ENCODE measurements at places on chromosomes 11 and 22. TPM values are rescaled to one million over a fixed set of nuclear protein-coding genes. Genes with fewer than 3 reads are reported as not detected.

- no peak for DNase-seq
Observed at GRCh38 chr22:40258501-40258915, 80.8 kb downstream of the TNRC6B start.

- DNase-seq: no peak
Observed at GRCh38 chr11:96284917-96285316, 58.1 kb downstream of the MAML2 start.

DNA sequence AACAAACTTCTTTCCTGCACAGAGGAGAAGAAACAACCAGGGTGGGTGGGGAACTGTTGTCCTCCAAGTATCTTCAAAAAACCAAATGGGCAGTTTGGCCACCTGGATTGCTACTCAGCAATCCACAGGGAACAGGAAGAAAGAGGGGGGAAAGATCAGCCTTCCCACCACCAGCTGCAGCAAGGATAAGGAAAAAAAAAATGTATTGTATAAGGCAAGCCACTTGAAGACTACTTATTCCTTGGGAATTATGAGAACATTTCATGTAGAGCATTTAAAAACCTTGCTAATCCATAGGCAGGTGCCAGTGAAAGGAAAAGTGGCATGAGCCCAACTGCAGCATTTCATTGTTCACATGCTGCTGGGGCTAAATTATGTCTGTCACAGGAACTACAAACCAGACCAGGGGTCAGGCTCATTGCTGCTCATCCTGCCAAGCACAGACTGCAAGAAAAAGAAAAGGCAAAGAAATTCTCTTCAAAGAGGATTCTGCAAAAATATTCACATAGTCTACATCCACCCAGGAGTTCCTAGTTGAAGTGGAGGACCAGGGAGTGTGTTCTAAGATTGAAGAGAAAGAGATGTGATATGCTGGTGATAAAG, 2.2 kb downstream of the RAB30 start:
- DNase-seq: no peak

GRCh38 chr22:50440544-50441249, 34.1 kb downstream of the SBF1 start:
- peak; percentile 53 for DNase-seq

- DNase-seq: no peak
Observed at GRCh38 chr11:60485987-60486386, 6.6 kb upstream of the MS4A12 start.

GRCh38 chr11:3920148-3920852, 64.8 kb downstream of the STIM1 start:
- peak; percentile 65 for DNase-seq

DNA sequence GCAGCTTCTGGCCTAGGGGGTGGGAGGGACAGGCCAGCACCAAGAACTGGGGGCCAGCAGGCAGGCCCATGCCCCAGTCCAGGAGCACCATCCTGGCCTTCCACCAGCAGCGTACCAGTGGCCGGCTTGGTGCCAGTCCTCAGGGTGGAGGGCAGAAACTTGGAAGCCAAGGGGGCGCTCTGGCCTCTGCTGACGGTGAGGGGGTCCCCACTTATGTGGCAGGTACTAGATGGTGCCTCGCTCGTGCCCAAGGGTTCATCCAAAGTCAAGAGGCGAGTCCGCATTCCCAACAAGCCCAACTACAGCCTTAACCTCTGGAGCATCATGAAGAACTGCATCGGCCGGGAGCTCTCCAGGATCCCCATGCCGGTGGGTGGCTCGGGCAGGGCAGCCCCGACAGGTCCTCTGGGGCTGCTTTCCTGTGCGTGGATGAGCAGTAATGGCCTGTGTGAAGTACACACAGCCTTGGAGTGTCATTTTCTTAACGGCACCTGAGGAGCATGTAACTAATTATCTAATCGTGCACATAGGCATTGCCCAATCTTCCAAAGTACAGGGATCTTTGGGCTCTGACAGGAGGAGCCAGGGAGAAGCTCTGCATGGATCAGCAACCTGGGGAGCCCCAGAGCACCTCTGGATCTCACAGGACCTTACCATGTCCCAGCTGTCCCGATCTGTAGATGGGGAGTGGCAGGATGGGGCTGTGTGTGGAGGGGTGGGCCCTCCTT, 79.1 kb downstream of the MORC2 start:
- DNase-seq: peak; percentile 28

- no peak for DNase-seq
Observed at GRCh38 chr11:47164321-47164720, 12.4 kb downstream of the ARFGAP2 start.

- DNase-seq: no peak
Observed at GRCh38 chr11:57287884-57288283, 36.9 kb downstream of the TNKS1BP1 start.

DNA sequence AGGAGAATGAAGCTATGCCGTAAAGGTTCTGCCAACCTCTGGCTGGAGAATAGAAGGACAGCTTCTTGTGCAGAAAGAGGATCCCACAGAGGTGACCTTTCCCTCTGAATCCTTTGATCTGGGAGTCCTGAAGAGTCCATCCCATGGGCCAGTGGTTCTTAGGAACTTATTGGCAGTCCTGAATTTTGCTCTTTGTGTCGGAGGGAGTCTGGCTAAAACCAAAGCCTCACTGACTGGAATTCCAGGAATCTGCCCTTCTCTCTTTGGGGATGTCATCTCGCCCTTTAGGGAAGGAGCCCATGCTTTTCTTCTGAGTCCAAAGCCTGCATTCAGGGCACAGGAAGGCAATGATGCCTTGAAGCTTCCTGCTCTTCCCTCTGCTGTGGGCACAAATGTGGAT, 45.5 kb downstream of the PKNOX2 start:
- DNase-seq: no peak

DNA sequence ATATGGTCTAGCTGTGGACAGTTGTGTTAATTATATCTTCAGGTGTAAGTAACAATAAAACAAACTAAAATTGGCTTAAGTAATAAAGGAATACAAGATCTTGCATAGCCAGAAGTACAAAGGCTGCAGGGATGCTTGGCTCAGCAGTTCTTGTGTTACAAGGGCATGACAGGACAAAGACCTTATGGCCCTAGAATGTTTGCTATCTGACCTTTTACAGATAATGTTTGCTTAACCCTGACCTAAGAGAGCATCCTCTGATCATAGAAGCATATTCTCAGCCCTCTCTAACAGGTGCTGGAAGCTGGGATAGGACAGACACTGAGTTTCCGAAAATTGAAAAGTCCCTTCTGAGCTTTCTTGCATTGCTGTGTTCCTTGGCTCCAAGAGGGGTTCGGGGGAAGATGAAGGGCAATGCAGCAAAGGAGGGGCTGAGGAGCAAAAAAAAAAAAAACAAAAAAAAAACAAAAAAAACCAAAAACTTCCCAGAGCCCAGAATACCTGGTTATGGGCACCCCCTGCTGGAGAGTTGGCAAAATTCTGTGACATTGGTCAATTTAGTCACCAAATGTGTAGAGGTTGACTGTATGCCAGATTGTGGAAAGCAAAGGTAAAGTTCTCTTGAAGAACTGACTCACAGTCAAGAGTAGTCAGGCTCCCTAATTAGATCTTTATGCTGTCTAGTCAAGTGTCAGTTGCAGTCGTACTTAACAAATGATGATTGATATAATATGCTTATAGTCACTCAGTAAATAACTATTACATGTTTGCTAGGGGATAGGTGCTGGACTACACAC, 10.4 kb upstream of the HIKESHI start:
- DNase-seq: no peak

GRCh38 chr11:60854140-60854846, 1.5 kb downstream of the PTGDR2 start:
- DNase-seq: no peak

- DNase-seq: no peak
Observed at GRCh38 chr11:7583248-7583647, 69.4 kb downstream of the PPFIBP2 start.

GRCh38 chr11:134126217-134126822, 57.4 kb downstream of the JAM3 start:
- DNase-seq: no peak

GRCh38 chr11:47775240-47775869, 8.2 kb upstream of the FNBP4 start:
- DNase-seq: peak; percentile 6

DNA sequence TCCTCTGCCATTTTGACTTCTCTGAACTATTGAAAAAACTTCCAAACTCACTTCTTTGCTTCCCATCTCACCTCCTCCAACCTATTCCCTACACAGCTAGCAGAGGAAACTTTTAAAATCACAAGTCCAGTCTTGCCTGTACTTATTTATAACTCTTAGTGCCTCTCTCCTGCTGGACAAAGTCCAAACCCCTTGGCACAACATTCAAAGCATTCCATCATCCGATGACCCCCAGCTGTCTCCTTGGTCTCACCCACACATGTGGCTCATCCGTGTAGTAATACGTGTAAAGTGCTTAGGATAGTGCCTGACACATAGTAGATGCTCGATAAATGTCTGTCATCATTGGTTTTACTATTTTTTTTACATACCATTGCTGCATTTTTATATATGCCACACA, 101.4 kb downstream of the PARVA start:
- DNase-seq: no peak

- no peak for DNase-seq
Observed at GRCh38 chr11:18696638-18697225, 1.8 kb upstream of the TMEM86A start.

DNA sequence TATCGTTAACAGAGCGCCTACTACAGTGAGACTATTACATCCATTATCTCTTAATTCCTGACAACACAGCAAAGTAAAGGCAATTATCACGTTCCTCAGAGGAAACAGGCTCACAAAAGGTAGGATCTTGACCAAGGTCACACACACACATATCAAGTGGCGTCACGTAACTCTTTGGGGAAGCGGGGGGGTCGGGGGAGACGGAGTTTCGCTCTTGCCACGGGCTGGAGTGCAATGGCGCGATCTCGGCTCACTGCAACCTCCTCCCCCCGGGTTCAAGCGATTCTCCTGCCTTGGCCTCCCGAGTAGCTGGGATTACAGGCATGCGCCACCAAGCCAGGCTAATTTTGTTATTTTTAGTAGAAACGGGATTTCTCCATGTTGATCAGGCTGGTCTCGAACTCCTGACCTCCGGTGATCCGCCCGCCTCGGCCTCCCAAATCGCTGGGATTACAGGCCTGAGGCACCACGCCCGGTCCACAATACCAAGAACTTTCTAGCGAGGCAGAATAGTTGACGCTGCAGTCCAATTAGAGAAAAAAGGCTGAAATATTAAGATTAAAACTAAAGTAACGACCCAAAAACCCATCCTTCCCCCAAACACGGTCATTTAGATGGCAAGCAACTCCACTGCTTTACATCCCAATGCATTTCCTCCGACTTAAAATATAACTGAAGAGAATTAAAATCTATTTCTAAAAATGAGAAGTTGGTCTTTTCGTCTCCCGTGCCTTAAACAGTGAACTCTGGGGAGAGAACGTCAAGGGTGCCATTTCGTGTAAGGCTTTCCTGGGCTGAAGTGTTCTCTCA, 1.2 kb downstream of the DDX17 start:
- peak; percentile 60 for DNase-seq

DNA sequence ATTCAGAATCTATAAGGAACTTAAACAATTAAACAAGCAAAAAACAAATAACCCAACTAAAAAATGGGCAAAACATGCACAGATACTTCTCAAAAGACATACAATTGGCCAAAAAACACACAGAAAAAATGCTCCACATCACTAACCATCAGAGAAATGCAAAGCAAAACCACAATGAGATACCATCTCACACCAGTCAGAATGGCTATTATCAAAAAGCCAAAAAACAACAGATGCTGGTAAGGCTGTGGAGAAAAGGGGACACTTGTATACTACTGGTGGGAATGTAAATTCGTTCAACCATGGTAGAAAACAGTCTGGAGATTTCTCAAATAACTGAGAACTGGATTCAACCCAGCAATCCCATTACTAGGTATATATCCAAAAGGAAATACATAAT, 24.8 kb downstream of the ENTHD1 start:
- DNase-seq: no peak

- no peak for DNase-seq
Observed at GRCh38 chr22:19719488-19720021, 3.8 kb upstream of the GP1BB start.

DNA sequence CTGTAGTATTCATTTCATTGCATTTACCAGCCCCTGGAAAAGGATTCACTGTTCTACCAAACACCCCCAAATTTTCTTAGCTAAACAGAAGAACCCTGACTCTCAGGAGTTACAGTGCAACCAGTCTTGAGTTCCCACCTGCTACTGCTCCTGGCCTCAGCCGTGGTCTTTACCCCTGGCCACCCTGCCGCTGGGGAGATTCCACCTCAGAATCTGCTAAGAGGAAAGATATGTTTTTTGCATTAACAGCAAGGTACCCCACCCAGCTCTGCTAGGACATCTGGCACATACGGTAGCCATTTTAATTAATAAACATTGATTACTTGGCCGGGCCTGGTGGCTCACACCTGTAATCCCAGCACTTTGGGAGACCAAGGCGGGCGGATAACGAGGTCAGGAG, 9.0 kb downstream of the JAML start:
- no peak for DNase-seq

GRCh38 chr22:45318558-45319323, 9.0 kb downstream of the FAM118A start:
- no peak for DNase-seq

DNA sequence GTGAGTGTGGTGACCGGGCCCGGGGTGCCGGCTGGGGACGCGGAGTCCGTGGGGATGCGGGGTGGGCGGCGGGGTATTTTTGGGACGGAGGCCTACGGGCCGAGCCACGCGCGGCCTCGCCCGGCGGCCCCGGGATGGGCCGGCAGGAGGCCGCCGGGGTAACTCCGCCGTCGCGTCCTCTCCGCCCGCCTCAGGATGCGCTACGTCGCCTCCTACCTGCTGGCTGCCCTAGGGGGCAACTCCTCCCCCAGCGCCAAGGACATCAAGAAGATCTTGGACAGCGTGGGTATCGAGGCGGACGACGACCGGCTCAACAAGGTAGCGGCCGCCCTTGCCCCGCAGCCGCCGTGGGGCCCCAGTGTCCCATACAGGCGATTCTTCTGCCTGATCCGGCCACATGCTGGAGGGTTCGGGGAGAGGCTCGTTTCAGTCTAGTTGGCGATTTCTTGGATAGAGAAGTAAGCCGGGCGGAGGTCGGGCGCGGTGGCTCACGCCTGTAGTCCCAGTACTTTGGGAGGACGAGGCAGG, 337 bp downstream of the RPLP2 start:
- no peak for DNase-seq

SCGB1C1 gene
- not detected for total RNA-seq

CHEK2 gene
- 6.9 TPM for total RNA-seq

ESAM gene
- total RNA-seq: 29.7 TPM

TRPM5 gene
- not detected for total RNA-seq

OR4P4 gene
- total RNA-seq: not detected

OR52E8 gene
- total RNA-seq: not detected

LINC01488 gene
- not detected for total RNA-seq

RBMXL2 gene
- not detected for total RNA-seq

MAML2 gene
- 1.8 TPM for total RNA-seq

MUC2 gene
- total RNA-seq: not detected

ART1 gene
- total RNA-seq: 18.8 TPM

MS4A15 gene
- total RNA-seq: not detected
